ENCODE measurements at places on chromosomes 12 and 14.

- peak; percentile 56 for DNase-seq
Observed at GRCh38 chr12:31018790-31019505, 54.7 kb upstream of the DDX11 start.

DNA sequence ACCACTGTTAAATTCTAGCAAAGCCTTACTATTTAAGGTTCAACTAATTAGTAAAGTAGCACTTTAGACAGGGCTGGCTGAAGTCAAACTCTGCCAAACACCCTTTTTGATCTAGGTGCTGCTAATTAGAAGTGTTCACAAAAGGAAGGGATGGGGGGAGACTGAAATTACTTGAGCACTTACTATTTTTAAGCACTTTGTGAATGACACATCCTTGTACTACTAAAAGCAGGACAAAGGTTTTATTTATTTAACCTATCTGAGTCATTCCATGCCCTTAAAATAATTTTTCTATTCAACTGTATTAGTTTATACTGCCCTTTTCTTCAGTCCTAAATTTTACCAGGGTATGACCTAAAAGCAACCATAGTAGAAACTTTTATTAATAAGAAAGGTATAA lies 20.1 kb downstream of the MBIP start:
- no peak for DNase-seq

DNA sequence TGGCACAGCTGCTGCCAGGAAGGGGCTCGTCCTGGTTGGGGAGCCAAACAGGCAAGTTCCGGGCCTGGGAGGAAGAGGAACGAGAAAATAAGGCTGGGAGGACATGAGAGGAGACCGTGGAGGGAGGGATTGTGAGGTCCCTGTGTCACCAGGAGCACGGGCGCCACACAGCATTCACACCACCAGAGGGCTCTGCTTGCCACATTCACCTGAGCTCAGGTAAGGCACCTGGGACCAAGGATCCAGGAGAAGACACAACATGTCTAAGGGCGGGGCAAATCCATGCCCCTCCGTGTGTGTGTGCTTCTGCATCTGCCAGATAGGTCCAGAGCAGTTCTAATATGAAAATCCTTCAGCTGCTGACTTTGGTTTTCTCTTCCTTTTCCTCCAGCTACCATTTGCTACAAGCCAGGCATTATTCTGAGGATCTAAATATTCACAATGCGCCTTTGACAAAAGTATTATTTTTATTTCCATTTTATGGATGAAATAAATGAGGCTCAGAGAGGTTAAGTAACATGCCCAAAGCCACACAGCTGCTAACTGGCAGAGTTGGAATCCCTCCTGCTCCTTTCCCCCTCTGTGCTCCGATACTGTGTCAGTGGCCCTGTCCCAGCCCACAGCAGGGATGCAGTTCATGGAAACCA lies 14.6 kb downstream of the RAPGEF3 start:
- DNase-seq, result no peak

GRCh38 chr14:35998303-35998702 lies 172.2 kb downstream of the BRMS1L start:
- DNase-seq, result no peak

Data from coronary artery (tissue), 2 donors.